ENCODE measurements at places on chromosomes 11 and 22.
A peak's percentile ranks its signal among the peaks of the same experiment; 100 is the strongest.

- DNase-seq, result no peak
Observed at GRCh38 chr11:31772412-31772811, 38.7 kb downstream of the PAX6 start.

DNA sequence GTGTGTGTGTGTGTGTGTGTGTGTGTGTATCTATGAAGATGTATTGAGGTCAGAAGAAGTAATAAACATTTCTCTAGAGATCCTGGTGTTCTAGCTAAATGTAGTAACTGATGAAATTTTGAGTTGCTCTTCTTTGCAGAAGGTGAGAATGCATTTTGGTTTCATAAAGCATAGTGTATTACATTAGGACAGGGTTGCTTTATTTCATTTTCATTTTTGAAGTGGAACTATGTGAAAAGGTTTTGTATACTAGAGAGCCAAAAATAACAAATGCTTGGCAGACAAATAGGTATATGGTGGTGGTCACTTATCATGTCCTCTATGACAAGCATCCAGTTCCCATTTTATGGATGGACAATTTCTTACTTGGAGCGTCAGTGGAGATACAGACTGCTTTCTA lies 99.0 kb downstream of the CASP12 start:
- no peak for DNase-seq

DNA sequence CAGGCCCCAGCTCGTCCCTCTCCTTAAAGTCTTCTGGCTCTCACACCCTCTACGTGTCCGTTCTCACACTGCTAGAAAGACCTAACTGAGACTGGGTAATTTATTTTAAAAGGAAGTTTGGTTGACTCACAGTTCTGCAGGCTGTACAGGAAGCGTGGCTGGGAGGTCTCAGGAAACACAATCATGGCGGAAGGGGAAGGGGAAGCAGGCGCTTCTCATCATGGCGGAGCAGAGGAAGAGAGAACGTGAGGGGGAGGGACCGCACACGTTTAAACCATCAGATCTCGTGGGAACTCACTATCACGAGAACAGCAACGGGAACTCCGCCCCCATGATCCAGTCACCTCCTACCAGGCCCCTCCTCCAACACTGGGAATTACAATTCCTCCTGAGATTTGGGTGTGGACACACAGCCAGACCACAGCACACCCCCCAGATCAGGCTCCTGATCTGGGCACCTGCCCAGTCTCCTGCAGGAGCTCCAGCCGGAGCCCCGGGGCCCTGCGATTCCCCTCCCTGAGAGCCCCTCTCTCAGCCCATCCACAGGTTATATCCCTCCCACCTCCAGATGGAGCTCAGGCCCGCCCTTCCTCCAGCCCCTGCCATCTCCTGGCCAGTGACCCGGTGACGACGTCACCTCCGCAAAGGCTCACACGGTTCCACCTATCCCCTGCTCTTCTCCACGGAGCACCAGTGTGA lies 170.2 kb downstream of the BRD1 start:
- DNase-seq, result peak; percentile 52

- DNase-seq, result no peak
Observed at GRCh38 chr11:117625237-117625636, 171.8 kb downstream of the DSCAML1 start.

- DNase-seq, result no peak
Observed at GRCh38 chr11:17978553-17979287, 34.1 kb downstream of the SERGEF start.
